NCI-H2029 (cell line): ENCODE measurements at places on chromosomes 3 and 15.

- no peak for DNase-seq
Observed at GRCh38 chr3:62260655-62261054, 112.7 kb downstream of the FEZF2 start.

- DNase-seq = no peak
Observed at GRCh38 chr3:175088766-175089380, 229.7 kb downstream of the NAALADL2 start.

GRCh38 chr3:143222505-143222904, 102.9 kb downstream of the CHST2 start:
- no peak for DNase-seq

DNA sequence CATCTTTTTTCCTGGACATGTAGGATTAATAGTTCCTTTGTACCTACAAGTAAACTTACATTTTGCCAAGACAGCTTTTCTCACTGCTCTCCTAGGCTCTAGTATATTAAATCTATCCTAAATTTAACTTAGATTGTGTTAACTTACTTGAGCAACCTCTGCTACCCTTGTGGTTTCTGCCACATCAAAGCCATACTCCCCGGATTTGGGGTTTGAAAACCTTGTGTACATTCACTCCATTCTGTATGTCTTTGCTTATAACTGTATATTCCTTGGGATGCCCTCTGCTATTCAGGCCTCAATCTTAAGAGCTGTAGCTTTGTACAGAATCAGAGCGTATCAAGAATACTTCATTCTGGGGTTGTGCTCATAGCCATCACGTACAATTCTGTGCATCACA, 60.4 kb downstream of the ARIH1 start:
- no peak for DNase-seq

GRCh38 chr3:42068303-42069088, 22.7 kb upstream of the TRAK1 start:
- DNase-seq = no peak

GRCh38 chr15:65060641-65061397, 7.0 kb downstream of the RASL12 start:
- DNase-seq = no peak

- no peak for DNase-seq
Observed at GRCh38 chr15:38691965-38692788, 127.6 kb upstream of the RASGRP1 start.

DNA sequence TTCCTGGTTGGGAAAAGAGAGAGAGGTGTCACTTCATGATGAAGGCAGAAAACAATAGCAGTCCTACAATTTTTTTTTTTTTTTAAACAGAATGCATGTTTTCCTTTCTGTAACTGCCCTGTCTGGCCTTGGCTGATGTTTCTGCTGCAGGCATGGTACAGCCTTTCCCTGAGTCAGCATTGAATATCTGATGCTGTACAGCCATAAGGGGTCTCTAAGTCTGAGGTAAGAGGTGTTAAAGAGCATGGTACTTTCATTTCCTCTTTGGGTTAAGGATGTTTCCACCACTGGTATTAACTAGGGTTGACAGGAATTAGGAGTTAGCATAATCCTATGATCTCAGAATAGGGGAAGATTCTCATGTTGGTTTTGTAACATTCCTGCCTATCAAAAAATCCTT, 147.4 kb downstream of the CHST2 start:
- no peak for DNase-seq

GRCh38 chr3:54575618-54575960, 352.3 kb downstream of the LRTM1 start:
- peak; percentile 4 for DNase-seq

- DNase-seq = no peak
Observed at GRCh38 chr3:3172627-3173026, 6.9 kb downstream of the CRBN start.

DNA sequence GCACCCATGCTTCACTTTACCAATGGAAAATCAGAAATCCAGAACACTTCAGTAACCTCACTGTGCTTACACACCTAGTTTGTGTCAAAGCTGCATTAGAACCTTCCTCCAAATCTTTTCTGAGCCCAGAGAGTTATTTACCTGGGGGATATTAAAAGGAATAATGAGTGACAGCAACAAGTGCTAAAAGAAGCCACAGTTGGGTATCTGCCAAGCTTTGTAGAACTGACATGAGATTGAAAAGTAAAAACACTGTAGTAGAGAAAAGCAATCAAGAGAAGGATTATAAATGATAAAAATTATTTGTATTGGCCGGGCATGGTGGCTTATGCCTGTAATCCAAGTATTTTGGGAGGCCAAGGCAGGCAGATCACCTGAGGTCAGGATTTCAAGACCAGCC, 8.8 kb upstream of the TBC1D23 start:
- no peak for DNase-seq

GRCh38 chr15:81941479-81941878, 104.3 kb downstream of the MEX3B start:
- DNase-seq = no peak
